Amygdala (tissue), 56 donors: ENCODE measurements at places on chromosomes 3 and 15.

- no peak for DNase-seq
These were observed 595 bp downstream of the PDCD7 start for GRCh38 chr15:65132878-65133547.

GRCh38 chr3:172241405-172241804 lies 202.0 kb downstream of the FNDC3B start:
- no peak for DNase-seq

- no peak for DNase-seq
These were observed 7.0 kb upstream of the RNF111 start for GRCh38 chr15:58980351-58980939.

- no peak for DNase-seq
These were observed 134.9 kb upstream of the ZBTB20 start for GRCh38 chr3:115281697-115282675.

DNA sequence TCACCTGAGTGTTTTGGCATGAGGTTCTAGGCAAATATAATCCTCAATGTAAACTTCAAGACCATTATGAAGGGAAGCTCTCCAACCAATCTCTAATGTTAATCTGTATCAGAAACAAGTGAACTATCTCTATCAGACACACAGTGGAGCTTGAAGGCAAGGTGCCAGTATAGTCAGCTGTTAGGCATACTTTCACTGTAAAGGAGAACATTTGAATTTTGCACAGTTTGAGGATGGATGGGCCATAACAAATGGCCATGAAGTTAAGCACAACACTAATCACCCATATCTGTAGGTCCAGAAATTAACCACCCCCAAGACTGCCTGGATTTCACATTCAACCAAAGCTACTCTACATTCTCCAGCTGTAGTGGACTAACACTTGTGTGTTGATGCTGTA lies 69.1 kb upstream of the LMOD3 start:
- no peak for DNase-seq

- DNase-seq, result no peak
These were observed 4.7 kb downstream of the PLA2G4F start for GRCh38 chr15:42151736-42152135.

- no peak for DNase-seq
These were observed 1.3 kb downstream of the FSIP1 start for GRCh38 chr15:39781147-39781966.

GRCh38 chr15:96029172-96029571 lies 301.3 kb upstream of the NR2F2 start:
- no peak for DNase-seq

GRCh38 chr3:57943525-57944495 lies 64.4 kb upstream of the FLNB start:
- DNase-seq, result no peak

DNA sequence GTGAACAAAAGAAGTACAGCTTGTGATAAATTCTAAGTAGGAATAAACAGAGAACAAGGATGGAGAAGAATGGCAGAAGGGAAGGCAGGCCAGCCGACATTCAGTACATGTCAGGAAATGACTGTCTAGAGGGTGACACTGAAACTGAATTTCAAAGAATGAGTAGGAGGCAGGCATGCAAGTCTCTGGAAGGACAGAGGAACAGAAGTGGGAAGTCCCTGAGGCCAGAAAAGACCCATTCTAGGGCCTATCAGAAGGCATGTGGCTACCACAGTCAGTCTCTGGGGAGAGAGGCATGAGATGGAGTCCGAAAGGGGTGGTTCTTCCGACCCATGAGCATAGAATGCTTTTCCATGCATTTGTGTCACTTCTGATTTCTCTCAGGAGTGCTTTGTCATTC lies 243.5 kb upstream of the UBE2E2 start:
- DNase-seq, result no peak

DNA sequence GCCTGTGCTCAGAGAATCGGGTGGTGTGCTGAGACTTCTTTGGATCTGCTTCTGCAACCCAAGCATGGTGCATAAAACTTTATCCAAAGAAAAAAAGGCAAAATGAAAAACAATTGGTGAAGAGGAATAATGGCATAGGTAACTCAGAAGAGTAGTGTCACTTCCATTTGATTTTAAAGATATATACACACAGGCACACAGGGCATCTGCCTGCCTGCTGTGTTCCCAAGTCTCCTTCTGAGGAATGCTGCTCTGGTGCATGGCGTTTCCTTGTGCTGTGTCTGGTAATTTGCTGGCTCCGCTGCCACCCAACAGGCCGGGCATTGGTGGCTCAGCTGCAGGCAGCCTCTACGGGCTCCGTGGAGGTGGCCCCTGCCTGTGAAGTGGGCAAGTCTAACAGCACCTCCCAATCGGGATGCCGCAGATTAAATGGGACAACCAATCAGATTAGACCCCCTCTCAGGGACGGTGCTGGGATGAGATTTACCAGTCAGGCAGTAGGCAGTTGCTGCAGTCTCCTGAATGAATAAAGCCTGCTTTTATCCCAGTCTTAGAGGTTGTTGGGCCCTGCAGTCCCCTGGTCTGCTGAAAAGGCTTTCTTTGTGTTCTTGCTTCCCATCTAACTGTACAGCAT lies 253.7 kb upstream of the RASGRP1 start:
- no peak for DNase-seq

GRCh38 chr3:188558343-188559071 lies 404.6 kb downstream of the LPP start:
- no peak for DNase-seq

DNA sequence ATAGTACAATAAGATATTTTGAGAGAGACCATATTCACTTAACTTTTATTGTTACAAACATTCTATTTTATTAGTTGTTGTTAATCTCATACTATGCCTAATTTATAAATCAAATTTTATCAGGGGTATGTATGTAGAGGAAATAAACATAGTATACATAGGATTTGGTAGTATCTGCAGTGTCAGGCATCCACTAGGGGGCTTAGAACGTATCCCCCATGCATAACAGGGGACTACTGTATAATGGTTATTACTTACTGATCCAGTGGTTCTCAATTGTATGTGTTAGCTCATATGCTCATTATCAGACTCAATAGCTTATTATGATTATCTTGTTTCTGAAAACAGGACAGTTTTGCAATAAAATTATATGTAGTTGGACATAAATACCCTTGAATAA lies 27.6 kb downstream of the CMC1 start:
- DNase-seq, result no peak

GRCh38 chr3:140206196-140207040 lies 271.4 kb downstream of the CLSTN2 start:
- DNase-seq, result no peak
